CD4-positive, alpha-beta T cell treated with Interferon alpha-2 for 1 hour (primary cell): ENCODE measurements at places on chromosomes 3 and 15.

GRCh38 chr3:57158813-57159738 lies 6.1 kb downstream of the IL17RD start:
- peak; percentile 37 for DNase-seq

DNA sequence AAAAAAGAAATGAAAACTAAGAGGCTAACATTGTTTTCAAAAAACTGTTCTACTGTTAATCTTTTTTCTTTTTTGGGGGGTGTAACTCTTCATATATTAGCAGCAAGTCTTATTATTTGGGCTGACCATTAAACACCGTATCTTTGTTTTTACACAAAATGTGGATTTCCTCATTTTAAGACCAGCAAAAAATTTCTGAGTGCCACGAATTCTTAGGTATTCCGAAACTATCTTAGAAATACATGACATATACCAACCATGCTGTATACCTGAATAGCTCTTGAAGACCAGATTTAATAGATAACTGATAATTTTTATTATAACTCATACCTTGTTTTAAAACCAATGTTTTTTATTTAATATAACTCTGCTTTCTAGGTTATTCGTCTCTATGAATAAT lies 620 bp upstream of the TTC23 start:
- no peak for DNase-seq

GRCh38 chr3:185646382-185647133 lies 60.5 kb downstream of the SENP2 start:
- no peak for DNase-seq

GRCh38 chr3:186732169-186732766 lies 15.1 kb downstream of the KNG1 start:
- DNase-seq: no peak

DNA sequence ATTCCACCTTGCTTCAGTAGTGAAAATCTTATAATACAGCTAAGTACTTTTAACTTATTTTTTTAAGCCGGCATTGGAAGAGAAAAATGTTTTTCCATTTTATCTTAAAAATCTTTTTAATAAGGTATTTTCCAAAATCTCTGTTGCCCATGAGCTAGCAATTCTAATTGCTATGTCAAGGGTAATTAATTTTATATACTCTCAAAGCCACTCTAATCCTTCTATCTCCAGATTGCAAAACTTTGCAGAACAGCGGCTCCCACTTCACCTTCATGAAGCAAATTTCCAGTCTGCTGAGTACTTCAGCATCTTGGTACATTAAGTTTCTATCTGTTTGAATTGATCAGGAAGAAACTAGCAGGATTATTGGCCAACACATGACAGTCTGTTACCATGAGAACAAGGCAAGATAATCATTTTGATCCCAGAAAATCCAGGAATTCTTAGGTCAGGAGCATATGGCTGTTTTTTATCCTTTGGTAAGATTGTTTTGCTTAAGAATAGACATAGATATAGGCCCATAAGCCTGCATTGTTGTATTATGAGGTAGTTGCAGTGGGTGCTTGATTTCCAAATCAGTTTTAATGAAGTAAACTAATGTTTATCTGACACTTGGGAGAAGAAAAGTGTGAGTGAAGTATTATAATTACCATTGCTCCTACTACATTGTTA lies 6.0 kb downstream of the TIPARP start:
- DNase-seq: no peak

- DNase-seq: no peak
These were observed 515 bp downstream of the EPHA6 start for GRCh38 chr3:96814651-96815567.

DNA sequence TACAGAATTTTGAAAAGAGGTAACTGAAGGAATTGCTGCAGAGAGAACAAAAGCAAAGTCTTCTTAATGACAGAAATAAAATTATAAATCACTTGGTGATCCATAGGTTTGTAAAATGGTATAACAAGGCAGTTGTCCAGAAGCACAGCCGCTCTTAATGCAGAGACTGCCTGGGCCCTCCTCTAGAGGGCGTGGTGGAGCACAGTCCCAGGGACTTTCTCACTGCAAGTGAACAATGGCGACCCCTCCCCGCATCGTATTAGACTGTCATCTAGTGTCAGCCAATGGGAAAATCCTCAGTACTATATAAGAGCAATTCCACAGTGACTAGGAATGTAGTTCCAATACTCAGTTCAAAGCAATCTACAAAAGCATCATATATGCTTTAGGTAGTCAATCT lies 26.4 kb upstream of the ZBED2 start:
- DNase-seq: peak; percentile 30

DNA sequence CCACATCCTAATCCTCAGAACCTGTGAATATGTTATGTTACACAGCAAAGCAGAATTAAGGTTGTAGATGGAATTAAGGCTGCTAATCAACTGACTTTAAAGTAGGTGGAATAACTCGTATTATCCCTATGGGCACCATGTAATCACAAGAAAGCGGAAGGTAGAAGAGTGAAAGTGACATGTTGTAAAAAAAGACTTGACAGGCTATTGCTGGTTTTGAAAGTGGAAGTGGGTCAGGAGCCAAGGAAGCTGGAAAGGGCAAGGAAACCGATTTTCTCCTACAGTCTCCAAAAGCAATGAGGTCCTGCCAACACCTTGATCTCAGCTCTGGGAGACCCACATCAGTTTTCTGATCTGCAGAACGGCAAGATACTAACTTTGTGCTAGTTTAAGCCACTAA lies 6.6 kb downstream of the TP63 start:
- DNase-seq: no peak

DNA sequence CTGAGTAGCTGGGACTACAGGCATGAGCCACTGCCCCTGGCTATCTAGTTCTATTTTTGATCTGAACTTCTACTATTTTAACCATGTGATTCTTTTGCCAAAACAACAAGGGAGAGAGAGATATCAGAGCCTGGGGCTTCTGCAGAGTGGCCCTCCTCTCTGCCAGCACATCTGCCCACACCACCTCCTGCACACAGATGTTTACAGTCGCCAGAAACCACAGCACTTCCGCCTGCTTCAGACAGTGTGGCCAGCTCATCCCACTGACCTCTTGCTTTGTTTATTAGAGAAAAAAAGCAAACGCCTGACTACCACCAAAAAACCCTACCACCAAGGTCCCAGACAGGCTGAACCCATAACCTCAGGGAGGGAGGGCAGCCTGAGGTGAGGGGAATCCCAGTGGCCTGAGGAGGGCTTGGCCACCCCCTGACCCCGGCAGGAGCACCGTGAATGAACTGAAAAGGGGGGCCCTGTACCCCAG lies 85.9 kb upstream of the ABHD2 start:
- DNase-seq: no peak

DNA sequence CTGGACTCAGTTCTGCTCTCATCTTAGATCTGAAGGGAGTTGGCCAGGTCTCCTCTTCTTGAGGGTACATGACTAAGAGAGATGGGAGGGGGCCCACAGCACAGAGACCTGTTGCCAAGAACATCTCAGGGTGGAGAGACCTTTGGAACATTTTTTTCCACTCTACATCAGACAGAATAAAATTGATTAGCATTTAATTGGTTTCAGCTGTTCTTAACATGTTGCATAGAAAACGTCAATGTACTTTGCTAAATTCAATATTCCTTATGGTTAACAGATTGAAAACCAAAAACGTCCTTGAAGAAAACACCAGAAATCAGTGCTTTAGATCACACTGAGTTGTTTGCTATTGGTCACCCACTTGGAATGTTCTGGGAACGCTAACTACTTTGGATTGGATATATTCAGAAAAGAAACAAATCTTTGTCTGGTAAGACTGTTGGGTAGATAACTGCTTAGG lies 36.4 kb upstream of the FSTL1 start:
- DNase-seq: no peak

DNA sequence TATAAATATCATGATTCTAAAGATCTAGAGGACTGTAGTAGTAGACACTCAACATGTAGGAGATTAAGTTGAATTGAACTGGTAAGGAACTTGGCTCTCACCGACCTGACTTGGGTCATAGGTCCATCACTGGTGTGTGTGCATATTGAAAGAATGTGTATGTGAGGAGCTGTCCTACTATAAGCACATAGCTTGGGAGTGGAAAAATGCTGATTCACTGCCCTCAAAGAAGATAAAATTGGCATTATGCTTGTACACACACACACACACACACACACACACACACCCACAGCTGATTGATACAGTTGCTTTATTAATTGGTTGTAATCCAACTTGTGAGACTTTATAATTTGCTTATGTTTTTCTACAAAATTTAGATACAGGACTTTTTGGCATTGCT lies 411.0 kb upstream of the NR2F2 start:
- DNase-seq: no peak

DNA sequence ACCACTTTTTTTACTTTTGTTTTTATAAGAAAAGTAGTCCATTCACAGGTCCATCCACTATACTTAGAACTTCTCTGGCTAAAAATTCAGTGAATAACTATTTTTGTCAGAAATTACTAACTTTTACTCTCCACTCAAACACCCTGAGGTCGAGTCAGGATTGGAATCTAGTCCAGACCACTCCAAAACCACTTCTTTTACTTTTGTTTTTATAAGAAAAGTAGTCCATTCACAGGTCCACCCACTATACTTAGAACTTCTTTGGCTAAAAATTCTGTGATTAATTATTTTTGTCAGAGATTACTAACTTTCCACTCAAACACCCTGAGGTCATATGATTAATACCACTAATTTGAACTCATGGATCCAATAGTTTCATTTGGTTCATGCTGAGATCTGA lies 239.4 kb downstream of the RORA start:
- DNase-seq: no peak

DNA sequence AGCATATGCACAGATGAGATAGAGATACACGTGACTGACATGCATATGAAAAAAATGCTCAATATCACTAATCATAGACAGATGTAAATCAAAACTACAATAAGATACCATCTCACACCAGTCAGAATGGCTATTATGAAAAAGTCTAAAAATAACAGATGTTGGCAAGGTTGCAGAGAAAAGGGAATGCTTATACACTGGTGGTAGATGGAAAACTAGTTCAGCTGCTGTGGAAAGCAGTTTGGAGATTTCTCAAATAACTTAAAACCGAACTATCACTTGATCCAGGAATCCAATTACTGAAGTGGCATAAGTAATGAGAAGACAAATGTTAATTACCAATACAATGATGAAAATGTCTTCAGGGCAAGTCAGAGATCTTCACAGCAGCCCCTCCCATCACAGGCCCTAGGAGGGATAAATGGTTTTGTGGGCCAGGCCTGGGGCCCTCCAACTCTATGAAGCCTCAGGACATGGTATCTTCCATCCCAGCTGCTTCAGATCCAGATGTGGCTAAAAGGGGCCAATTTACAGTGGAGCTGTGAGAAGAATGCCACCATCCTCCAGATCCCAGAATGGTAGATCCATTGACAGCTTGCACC lies 71.4 kb upstream of the PLSCR4 start:
- no peak for DNase-seq

DNA sequence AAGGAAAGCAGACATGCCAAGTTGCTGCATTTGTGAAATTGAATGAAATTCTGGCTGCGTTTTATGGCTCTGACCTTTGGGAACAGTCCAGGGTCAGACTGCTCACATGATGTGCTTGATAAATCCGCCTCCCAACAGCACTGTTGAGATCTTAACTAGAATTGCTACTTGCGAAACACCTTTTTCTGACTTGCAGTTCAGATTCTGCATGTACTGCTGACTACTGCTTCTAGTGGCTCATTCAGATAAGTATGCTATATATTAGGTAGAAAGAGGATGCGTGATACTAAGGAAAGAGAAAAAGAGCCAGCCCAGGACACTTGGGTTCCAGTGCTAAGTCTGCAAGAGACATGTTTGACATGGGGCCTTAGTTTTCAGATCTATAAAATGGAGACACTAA lies 129.4 kb downstream of the LPP start:
- no peak for DNase-seq

DNA sequence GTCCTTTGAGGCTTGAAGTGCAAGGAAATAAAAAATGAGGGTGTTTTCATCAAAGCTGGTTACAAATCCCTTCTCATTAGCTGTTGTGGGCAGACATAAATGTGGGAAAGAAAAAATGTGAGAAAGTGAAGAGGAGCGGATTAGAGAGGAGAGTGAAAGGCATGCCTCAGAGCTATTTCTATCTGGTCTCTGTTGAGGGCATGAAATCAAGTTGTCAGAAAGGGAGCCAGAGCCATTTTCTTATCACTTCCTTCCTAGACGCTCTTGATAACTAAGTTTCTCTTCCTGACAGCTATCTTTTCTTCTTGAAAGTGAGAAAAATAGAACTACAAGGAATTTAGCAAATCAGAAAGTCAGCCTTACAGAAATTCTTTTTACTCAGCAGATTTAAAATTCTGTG lies 20.8 kb upstream of the CAPN3 start:
- no peak for DNase-seq

- no peak for DNase-seq
These were observed 141.3 kb upstream of the PROK2 start for GRCh38 chr3:71926262-71926600.

GRCh38 chr15:101180620-101181307 lies 71.1 kb downstream of the CHSY1 start:
- no peak for DNase-seq

GRCh38 chr15:57255751-57256341 lies 120.5 kb upstream of the CGNL1 start:
- DNase-seq: no peak

DNA sequence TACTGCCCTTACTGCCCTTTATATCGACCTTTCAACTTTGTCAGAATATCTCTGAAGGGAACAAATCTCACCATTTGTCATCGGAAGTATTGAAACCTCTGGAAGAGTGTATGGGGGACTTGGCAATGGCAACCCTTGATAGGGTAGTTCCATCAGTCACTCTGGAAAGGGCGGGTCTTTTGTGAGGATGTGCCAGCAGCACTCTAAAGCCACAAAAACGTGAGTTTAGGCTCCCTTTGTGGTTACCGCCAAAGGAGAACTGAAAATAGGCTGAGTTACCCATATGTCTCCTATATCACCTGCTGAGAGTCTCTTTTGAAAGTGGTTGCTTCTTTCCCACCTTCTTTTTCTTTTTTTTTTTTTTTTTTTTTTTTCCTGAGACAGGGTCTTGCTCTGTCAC lies 296.8 kb upstream of the CHRM5 start:
- no peak for DNase-seq

GRCh38 chr3:102715030-102715697 lies 280.3 kb downstream of the ZPLD1 start:
- no peak for DNase-seq

GRCh38 chr15:59282515-59283337 lies 76.1 kb downstream of the LDHAL6B start:
- DNase-seq: no peak

GRCh38 chr15:88529021-88529630 lies 17.4 kb downstream of the DET1 start:
- DNase-seq: no peak

- DNase-seq: peak; percentile 25
These were observed 513 bp downstream of the VGLL4 start for GRCh38 chr3:11643201-11643603.

- DNase-seq: no peak
These were observed 94.3 kb upstream of the AADACL2 start for GRCh38 chr3:151639418-151639740.

DNA sequence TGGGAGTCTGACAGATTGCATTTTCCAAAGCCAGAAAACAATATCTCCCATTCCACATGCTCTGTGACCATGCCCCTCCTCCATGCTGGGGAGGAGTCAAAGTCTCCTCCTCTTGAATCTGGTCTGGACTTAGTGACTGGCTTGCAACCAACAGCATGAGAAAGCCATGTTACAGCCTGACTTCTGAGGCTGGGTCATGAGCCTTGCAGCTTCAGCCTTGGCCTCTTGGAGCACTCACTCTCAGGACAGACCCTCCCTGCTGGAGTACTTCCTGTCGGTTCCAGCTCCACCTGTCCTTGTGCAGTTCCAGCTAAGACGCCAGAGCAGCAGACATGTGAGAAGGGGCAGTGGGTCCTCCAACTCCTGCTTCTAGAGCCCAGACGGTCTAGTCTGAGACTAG lies 49.7 kb upstream of the RBSN start:
- no peak for DNase-seq

GRCh38 chr3:71441925-71442651 lies 141.4 kb downstream of the FOXP1 start:
- DNase-seq: no peak
